Naive thymus-derived CD4-positive, alpha-beta T cell (primary cell): ENCODE measurements at places on chromosomes 4 and X. TPM values are rescaled to one million over a fixed set of nuclear protein-coding genes. Genes with fewer than 3 reads are reported as not detected.

The ZCCHC12 gene
- 0.16 TPM for total RNA-seq

The SPON2 gene
- total RNA-seq = 19.1 and 19.8 TPM in 2 replicates

DNA sequence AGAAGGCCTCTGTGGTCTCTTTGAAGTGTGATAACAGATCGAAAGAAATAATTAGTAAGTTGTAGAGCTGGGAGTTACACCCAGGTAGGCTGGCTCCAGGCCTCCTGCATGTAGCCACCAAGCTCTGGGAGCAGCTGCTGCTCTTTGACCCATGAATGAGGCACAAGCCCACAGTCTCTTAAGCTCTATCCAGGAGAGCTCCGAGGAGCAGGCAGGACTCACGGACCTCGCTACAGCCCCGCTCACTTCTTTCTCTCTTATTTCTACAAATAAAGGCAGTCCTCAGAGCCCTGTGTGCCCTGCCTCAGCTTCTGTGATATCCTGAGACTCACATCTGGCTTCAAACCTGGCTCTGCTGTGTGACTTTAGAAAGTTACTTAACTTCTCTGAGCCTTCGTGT lies 86.9 kb downstream of the EVC start:
- no peaks in the 10 kb centered on the region for H3K27me3 ChIP-seq
- DNase-seq = no peak
- no peak overlapping the region for H3K4me3 ChIP-seq

- no peaks in the 10 kb centered on the region for H3K4me1 ChIP-seq
- no peak overlapping the region for H3K27ac ChIP-seq
- no peaks in the 10 kb centered on the region for H3K36me3 ChIP-seq
- H3K4me3 ChIP-seq = no peak overlapping the region
- no peaks in the 10 kb centered on the region for H3K27me3 ChIP-seq
Measured at GRCh38 chrX:131895807-131896206, 127.3 kb upstream of the STK26 start.

DNA sequence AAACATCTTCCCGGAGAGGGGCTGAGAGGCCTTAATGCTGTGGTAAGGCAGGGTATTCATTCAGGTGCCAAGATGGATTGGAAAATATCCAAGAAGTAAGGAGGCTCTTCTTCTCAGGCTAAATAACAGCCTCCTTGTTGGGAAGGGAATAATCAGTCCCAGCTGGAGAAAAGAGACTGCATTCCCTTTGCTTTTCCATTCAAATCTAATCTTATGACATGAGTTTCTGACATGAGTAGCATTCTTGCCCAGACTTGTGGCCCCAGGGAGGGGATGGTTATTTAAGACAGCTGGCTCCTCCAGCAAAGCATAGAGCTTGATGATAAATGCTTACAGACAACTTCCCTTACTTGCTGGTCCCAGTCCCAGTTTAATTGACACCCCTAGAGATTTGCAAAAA lies 98.3 kb downstream of the DCLK2 start:
- DNase-seq = no peak
- H3K4me3 ChIP-seq = no peak overlapping the region
- no peaks in the 10 kb centered on the region for H3K27me3 ChIP-seq
- no peaks in the 10 kb centered on the region for H3K4me1 ChIP-seq
- H3K27ac ChIP-seq = no peak overlapping the region
- H3K36me3 ChIP-seq = no peaks in the 10 kb centered on the region

DNA sequence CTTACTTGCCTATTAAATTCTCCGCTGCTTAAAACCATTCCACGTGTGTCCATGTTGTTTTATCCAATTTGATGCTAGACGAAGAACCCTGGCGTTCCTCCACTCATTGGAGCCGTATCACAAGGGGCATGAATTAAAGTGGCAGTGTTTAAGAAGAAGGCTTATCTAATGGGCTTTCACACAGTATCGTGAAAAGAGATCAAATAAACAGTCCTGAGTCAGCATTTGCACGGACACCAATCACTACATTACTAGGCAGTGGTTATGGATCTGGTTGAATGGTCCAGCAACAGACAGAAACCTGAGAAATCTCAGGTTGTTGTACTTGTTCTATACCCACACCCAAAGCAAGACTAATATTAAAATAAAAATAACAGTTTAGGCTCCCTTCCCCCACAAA lies 671.6 kb downstream of the FAT4 start:
- no peak for DNase-seq
- no peaks in the 10 kb centered on the region for H3K36me3 ChIP-seq
- no peaks in the 10 kb centered on the region for H3K4me1 ChIP-seq

DNA sequence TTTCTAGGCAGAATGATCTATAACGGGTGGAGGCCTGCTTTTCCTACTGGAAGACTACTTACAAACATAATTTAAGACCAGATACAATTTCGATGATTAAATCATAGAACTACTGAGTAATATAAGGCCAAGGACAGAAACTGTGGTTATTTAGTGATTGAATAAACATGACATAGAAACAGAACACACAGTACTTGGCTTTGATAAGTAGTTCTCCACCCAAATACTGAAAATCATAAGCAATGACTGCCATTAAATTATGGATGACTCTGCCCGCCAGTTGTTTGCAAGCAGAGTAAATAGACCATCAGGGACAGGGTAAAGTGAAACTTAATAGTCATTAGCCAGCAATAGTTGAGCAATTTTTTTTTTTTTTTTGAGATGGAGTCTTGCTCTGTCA lies 17.2 kb upstream of the SMIM14 start:
- no peaks in the 10 kb centered on the region for H3K4me1 ChIP-seq
- H3K27me3 ChIP-seq = no peaks in the 10 kb centered on the region
- H3K36me3 ChIP-seq = no peaks in the 10 kb centered on the region
- H3K27ac ChIP-seq = no peak overlapping the region
- H3K4me3 ChIP-seq = no peak overlapping the region
